ENCODE measurements at places on chromosomes 4 and X.

DNA sequence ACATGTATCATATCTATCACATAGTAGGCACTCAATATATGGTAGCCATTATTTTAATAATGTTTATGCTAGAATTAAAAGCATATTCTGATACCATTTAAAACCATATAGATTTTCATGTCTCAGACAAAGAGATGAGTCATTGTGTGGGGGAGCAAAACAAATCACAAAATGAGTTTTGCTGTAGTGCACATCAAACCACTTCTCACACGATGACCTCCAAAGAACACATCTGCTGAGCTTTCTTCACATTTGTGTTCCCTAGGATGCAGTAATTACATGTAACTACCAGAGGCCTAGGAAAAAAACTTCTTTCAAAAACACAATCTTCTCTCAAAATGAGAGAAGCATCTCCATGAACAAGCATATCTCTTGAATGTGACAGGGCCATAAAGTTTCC lies 56.1 kb upstream of the BRS3 start:
- DNase-seq: no peak

- DNase-seq: no peak
Observed at GRCh38 chr4:100977746-100978397, 369.5 kb downstream of the PPP3CA start.

DNA sequence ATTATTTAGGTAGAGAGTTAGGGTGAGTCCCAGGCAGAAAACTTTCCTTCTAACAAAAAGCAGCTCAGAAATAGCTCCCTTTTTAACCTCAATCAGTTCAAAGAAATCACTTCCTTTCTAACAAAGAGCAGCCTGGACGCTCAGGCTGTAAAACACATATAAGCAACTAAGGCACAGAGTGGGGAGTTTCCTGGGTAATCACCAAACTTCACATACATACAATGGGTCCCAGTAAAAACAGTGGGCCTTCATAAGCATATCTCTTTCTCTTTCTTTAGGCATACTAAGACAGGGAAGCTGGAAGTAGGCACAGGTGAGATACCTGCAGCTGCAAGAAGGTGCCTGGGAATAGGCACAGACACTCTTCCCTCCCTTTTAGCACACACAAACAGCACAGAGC lies 4.9 kb upstream of the NAF1 start:
- DNase-seq: no peak

GRCh38 chr4:113955948-113956347 lies 23.5 kb downstream of the ARSJ start:
- no peak for DNase-seq

GRCh38 chrX:42497356-42497755 lies 280.6 kb downstream of the PPP1R2C start:
- no peak for DNase-seq

GRCh38 chrX:143661286-143661685 lies 25.4 kb upstream of the SLITRK4 start:
- no peak for DNase-seq

DNA sequence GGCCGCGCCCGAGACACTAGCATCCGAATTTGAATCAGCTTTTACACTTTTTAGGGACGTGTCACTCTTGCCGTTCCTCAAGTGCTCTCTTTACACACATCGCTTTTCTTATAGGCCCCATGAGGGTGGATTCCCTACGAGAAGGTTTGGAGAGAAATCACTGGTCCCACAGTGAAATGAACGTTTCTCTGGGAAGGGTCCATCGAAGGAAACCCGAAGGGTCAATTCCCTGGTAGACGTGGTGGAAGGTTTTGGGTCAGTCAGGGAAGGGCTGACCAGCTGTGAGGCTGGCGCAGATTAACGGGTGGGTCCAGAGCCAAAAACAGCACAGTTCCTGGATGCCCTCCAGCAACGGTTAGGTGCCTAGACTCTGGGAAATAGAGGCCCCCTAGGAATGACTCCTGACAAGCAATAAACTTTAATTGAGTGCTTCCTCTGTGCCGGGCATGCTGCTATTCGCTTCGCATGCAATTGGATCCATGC lies 35.9 kb downstream of the ETDC start:
- no peak for DNase-seq

- no peak for DNase-seq
Observed at GRCh38 chrX:31136144-31136611, 64.3 kb upstream of the FTHL17 start.

- DNase-seq: peak; percentile 15
Observed at GRCh38 chrX:71859637-71860036, 51.0 kb upstream of the NHSL2 start.

GRCh38 chr4:4384837-4385236 lies 2.1 kb upstream of the NSG1 start:
- DNase-seq: peak; percentile 64

DNA sequence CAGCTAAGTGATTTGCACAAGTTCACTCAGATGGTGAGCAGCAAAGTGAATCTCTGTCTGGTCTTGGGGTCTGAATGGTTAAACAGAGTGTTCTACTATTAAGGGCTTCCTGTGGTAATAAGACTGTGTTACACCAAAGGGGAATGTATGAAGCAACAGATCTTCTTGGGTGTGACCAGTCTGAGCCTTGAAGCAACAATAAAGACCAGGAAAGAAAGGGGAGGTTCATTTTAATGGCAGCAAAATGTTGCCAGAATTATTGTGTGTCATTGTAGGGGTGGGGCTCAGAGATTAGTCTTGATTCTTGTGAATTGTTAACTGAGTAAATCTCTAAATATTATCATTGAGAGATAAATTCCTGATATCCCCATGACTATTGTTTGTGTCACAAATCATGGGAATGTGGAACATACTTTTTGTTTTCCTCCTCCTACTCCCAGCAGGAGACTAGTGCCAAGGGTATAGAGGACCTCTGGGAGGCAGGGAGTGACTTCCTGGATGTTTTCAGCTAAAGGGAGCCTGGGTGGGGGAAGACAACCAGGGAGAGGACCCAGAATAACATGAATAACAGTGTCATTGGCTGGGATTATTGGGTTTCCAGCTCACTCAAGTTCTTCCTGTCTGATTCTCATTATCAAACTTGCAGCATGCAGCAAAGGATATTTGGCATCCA lies 141.4 kb upstream of the PAK3 start:
- DNase-seq: no peak

- DNase-seq: no peak
Observed at GRCh38 chr4:56099378-56099786, 150.6 kb downstream of the CEP135 start.

DNA sequence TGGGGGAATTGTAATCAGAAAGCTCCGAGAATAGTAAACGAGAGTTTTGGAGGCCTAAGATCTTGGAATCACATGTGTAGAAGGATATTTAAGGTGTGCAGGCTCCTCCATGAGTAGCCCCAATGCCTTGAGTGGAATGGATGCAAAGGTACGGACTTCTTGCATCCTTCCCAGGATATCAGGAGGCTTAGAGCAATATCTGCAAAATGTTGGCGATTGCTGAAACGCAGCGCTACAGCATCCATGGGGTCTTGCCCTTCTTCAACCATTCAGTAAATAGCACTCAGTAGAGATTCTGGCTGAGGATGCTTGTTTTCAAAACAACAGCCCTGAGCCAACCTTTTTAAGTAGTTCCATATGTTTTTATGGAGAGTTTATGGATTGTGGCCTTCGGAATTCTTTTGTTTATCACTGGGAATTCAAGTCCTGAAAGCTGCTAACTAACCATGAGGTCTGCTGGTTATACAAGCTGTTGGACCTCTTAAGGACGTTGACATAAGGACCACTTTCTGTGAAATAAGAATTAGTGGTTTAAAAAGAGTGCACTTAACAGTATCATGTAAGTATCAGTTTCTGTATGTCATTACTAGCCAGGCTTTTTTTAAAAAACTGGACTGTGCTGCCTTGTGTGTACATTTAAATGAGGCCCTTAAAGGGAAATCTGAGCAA lies 228.8 kb upstream of the PGRMC2 start:
- no peak for DNase-seq

- no peak for DNase-seq
Observed at GRCh38 chr4:143348233-143349077, 11.8 kb downstream of the GAB1 start.

- DNase-seq: no peak
Observed at GRCh38 chrX:30863974-30864373, 25.1 kb downstream of the TAB3 start.

- DNase-seq: no peak
Observed at GRCh38 chr4:16785793-16786527, 112.5 kb downstream of the LDB2 start.

DNA sequence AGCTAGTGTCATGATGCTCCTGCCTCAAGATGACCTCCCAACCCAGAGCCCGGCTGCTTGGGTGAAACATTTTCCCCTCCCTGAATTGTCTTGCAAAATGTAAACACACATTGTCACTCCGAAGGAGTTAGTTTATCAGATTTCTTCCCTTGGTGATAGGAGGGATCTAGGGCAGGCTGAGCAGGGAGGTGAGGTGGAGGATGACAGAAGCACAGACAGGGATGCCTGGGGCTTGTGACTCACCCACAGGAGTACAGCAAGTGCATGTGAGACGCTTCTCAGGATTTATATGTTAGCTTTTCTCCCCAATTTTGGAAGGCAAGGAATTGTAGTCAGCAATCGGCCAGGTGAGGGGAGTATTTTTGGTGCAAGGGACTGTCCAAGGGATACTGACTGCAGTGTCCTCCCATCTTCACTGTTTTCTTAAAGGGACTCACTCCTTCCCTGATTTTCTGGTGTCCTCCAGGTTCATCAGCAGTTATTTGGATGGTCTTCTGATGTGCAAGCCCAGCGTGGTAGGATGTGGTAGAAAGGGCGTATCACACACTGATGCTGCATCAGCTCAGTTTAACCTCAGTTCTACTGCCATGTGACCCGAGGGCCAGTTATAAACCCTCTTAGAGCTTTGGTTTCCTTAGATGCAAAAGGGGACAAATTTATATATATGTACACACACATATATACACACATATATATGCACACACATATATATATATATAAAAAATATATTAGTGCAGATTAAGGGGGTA lies 46.2 kb upstream of the IGFBP7 start:
- no peak for DNase-seq

DNA sequence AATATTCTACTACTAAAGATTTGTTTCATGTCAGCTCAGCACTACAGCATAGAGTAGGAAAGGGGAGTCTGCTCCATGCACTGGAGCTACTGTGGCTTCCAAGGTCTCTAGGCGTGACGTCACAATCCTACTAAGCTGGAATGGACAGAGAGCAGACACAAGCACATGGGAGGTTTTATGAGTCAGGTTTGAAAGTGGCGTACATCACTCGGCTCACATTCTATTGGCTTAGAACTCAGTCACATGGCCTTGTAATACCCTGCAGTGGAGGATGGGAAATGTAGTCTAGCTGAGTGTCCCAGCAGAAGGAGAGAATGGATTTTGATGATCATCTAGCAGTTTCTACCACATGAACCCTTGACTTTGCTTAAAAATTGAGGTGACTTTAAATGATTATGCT lies 624.8 kb upstream of the ATOH1 start:
- DNase-seq: no peak
